Heart left ventricle (tissue), 16 donors: ENCODE measurements at places on chromosomes 4 and X. TPM values are rescaled to one million over a fixed set of nuclear protein-coding genes. Genes with fewer than 3 reads are reported as not detected.

The FAM9C gene
- not detected for total RNA-seq

The NR3C2 gene
- 26.5 TPM for total RNA-seq

The NALF2 gene
- total RNA-seq, result 7.3 TPM

The REELD1 gene
- total RNA-seq, result 0.25 TPM

The AWAT2 gene
- not detected for total RNA-seq

The CCDC149 gene
- 10.3 TPM for total RNA-seq

The SMIM10L2A gene
- 0.53 TPM for total RNA-seq

The USP51 gene
- 3.1 TPM for total RNA-seq

The FGFR3 gene
- 1.5 TPM for total RNA-seq

The RXFP1 gene
- total RNA-seq, result not detected

The BRCC3 gene
- total RNA-seq, result 17.7 TPM
